HepG2 (cell line): ENCODE measurements at places on chromosomes 11 and 22.

GRCh38 chr11:122319085-122319484, 203.1 kb upstream of the BLID start:
- no peaks in the 10 kb centered on the region for H3K36me3 ChIP-seq
- H3K27me3 ChIP-seq = no peaks in the 10 kb centered on the region
- no peak for DNase-seq
- no peaks in the 10 kb centered on the region for H3K4me1 ChIP-seq
- H3K4me3 ChIP-seq = no peak overlapping the region

- no peaks in the 10 kb centered on the region for H3K27me3 ChIP-seq
- no peak for DNase-seq
Measured at GRCh38 chr11:72688486-72688885, 14.3 kb upstream of the PDE2A start.

- H3K27ac ChIP-seq = no peak overlapping the region
- no peak for DNase-seq
- no peaks in the 10 kb centered on the region for H3K27me3 ChIP-seq
- no peak overlapping the region for H3K4me3 ChIP-seq
Measured at GRCh38 chr11:36191941-36192340, 97.3 kb downstream of the COMMD9 start.

- no peak overlapping the region for H3K27ac ChIP-seq
- no peaks in the 10 kb centered on the region for H3K36me3 ChIP-seq
- DNase-seq = peak; percentile 49
- H3K27me3 ChIP-seq = no peaks in the 10 kb centered on the region
Measured at GRCh38 chr22:29126670-29127395, 54.0 kb downstream of the KREMEN1 start.
